G401 (cell line): ENCODE measurements at places on chromosomes 5 and 9. TPM values are rescaled to one million over a fixed set of nuclear protein-coding genes. Genes with fewer than 3 reads are reported as not detected.
A peak's percentile ranks its signal among the peaks of the same experiment; 100 is the strongest.

Gene CDH9
- not detected in 2 replicates for total RNA-seq

Gene SLC36A3
- not detected in 2 replicates for total RNA-seq

Gene CXCL14
- not detected in 2 replicates for total RNA-seq

Gene IL3
- not detected in 2 replicates for total RNA-seq

Gene ADAMTSL2
- not detected in 2 replicates for total RNA-seq

Gene CEL
- 0.31 and 0.92 TPM in 2 replicates for total RNA-seq

Gene GARIN3
- not detected in 2 replicates for total RNA-seq

Gene ANGPTL2
- 10.3 and 24.4 TPM in 2 replicates for total RNA-seq

Gene MYOT
- total RNA-seq: not detected in 2 replicates

- no peak for DNase-seq
Observed at GRCh38 chr5:66633754-66634153, 37.6 kb downstream of the MAST4 start.

GRCh38 chr5:41435276-41435675, 75.1 kb downstream of the PLCXD3 start:
- DNase-seq: no peak

- DNase-seq: no peak
Observed at GRCh38 chr5:148857474-148857873, 31.1 kb downstream of the ADRB2 start.

DNA sequence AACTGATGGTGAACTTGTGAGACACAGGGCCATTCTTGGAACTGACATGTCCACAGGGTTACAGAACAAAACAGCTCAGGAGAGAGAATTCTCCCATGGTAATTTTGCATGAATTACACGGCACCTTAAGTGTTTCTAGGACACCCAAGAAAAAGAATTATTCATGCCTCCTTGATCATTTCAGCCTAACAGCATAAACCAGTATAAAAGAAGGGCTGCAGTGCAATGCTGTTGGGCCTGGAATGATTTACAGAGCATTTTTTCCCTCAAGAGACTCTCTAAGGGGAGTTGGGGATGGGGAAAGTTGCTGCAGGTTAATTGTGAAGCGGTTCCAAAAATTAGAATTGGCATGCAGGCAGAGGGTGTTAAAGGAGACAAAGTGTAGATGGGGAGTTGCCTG, 136.4 kb upstream of the FBXL7 start:
- DNase-seq: no peak

DNA sequence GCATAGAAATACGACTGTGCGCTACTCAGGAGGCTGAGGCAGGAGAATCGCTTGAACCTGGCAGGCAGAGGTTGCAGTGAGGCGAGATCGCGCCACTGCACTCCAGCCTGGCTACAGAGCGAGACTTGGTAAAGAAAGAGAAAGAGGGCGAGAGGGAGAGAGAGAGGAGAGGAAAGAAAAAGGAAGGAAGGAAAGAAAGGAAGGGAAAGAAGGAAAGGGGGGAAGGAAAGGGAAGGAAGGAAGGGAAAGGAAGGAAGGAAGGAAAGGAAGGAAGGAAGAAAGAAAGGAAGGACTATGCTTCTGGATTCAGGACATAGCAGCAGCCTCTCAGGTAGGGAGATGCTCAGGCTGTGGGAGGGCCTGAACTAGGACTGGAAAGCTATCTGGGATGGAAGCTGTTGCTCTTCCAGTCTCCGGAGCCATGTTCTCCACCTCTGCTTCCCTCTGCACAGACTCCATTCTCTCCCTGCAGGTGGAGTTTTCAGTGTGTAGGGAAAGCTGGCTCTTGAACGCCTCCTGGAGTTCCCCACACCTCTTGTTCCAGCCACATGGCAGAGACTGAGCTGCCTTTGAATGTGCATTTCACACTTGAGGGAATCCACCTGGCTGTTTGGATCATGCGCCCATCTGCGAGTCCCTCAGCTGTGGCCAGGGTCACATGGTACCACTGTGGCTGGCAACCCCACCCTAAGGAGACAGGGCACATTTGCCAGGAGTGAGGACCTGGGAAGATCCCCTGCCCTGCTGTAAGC, 9.1 kb downstream of the SWI5 start:
- peak; percentile 78 for DNase-seq

GRCh38 chr5:136511046-136511445, 145.7 kb upstream of the TRPC7 start:
- no peak for DNase-seq

DNA sequence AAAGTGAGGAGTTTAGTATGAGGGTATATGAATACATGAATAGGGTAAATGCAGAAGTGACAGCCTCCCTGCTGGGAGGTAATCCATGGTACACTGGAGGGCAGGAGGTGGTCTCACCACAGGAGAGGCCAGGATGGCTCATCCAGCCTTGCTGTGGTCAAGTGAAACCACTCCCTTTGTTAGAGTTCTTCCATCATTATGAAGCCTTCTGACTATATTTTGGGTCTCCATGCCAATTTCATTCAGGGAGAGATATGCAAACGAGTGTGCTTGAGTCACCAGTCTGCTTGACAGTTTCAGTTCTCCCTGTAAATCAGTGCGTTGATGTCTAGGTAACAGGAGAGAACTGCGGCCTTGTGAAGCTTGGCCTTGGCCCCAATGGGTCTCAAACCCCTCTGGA, 16.4 kb downstream of the PPP3R2 start:
- no peak for DNase-seq

- DNase-seq: peak; percentile 53
Observed at GRCh38 chr9:136095070-136096058, at the start of gene NACC2. Gene NACC2, minus strand, starts transcription at chr9:136095289. Its CDS starts 44,768 bp downstream, at chr9:136050521.

DNA sequence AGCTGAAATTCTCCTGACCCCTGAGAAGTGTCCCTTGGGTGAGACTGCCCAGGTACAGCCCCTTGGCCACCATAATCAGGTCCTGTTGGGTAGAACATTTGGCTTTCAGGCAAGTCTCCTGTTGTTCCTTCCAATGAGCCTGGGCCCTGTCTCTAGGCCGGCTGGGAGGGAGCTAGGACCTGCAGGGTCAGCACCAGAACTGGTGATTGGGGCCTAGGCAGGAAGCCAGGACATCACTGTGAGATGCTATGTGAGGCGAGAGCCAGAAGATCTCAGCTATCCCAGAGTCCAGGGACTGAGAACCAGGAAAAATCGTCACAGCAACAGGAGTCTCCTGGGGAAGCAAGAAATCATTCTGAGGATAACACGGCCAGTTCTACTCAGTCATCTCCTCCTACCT, 51.5 kb downstream of the PCDH1 start:
- DNase-seq: peak; percentile 92

GRCh38 chr9:129410226-129410625, 210.7 kb downstream of the C9orf50 start:
- DNase-seq: no peak

DNA sequence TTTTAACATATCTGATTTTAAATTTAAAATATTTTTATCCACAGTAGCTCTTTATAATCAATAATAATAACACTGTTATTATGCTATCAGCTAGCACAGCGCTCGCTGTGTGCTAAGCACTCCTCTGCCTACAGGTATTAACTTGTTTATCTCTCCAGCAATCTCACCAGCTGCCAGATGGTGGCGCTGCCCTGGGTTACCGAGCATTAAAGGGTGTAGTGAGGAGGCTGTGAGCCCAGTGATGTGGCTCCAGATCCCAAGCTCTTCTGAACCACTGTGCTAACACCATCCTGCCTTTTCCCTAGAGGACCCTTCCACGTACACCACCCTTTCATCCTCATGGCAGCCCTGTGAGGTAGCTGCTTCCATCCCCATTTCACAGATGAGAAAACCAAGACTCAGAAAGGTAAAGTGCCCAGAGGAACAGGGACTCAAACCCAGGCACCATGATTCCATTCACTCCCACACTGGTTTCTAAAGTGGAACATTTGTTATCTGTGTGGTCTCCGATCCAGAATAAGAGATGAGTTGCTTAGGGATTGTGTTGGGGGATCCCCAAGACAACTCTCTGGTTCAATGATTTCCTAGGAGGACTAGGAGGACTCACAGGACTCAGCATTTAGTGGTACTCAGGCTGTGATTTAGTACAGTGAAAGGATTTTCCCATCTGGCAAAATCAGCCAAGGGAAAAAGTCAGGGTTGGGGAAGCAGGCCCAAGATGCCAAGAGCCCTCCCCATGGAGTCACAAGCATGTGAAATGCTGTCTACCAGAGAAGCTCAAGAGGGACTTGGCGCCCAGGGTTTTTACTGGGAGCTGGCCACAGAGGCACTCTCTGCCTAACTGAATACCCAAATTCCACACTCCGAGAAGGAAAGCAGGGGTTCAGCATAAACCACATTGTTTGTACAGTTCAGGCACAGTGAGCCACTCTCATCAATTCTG, 7.0 kb downstream of the IGFBPL1 start:
- DNase-seq: peak; percentile 9

DNA sequence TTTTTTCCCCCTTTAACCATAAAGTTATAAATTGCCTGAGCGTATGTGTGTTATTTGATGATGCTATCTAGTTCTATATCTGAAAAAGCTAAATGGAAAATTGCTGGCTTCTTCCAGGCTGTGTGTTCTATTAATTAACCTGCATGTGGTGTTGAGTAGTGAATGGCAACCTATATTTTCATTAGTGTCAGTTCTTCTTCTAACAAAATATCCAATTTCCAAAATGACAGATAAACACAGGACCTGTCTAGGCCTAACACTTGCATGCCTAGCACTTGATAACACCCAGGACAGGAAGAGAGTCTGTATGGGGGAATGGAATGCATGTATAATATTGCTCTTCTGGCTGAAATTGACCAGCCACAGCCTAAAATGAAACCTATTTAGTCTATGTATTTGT, 91.7 kb downstream of the CD180 start:
- DNase-seq: no peak

- DNase-seq: peak; percentile 75
Observed at GRCh38 chr9:99690573-99690972, 131.1 kb upstream of the NR4A3 start.

- no peak for DNase-seq
Observed at GRCh38 chr5:56625541-56625940, 189.8 kb upstream of the MAP3K1 start.

DNA sequence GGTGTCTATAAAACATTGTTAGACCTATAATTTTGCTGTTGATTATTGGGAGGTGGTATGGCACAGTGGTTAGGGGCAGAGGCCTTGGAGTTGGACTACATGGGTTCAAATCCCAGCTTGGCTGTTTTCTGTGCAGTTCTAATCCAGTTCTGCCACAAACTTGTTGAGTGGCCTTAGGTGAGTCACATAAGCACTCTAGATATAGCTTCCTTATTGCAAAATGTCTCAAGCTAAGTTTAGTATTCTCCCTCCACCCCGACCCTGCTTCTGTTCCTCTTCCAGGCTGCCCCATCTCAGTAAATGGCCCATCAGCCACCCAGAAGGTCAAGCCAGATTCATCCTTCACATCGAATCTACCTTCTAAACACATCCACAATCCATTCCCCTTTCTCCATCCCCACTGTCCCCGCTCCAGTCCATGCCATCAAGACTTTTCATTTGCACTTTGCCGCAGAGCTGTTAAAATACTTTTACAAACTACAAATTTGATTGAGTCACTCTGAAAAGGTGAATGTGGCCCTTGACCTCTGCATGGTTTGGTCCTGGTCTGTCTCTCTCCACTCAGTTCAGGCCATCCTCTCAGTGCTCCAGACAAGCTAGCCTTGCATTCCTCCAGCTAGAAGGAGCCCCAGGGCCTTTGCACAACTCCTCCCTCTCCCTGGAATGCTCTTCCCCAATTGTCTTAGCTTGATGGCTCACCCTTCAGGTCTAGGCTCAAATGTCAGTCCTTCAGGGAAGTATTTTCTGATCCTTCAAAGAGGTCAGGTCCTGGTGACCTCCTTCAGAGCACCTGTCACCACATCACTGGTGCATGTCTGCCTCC, 10.0 kb upstream of the HDHD3 start:
- no peak for DNase-seq

DNA sequence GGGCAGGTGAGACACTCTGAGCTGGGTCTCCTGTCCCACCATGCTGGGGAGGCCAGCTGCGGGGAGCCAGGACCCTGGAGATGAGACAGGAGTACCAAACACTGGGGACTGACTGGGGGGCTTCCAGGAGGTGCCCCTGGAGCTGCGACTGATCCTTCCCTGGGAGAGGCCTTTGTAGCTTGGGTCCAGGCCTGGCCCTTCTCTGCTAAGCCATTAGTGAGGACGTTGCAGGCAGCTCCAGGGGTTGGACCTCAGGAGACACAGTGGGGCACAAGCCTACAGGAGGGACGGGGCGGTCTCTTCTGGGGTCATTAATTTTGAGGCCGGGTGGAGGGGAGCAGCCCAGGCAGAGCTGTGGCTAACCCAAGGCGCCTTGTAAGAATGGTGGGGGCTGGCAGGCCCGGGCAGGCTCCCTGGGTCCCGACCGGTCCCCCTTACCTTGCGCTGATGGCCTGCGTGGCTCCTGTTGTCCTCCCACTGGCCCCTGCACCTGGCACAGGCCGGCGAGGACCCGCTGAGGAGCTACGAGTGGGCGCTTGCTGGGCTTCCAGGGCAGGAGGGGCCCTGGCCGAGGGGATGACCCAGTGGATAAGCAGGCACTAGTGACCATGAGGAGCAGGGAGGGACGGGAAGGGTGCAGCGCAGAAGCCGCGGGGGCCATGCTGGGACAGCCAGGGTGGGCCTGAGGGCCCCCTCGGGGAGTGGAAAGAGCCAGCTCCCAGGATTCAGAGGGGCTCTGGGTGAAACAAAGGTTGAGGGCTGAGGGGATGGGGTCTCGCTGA, 5.1 kb downstream of the MRPS2 start:
- no peak for DNase-seq

GRCh38 chr9:127541865-127542264, 70.2 kb upstream of the STXBP1 start:
- no peak for DNase-seq

DNA sequence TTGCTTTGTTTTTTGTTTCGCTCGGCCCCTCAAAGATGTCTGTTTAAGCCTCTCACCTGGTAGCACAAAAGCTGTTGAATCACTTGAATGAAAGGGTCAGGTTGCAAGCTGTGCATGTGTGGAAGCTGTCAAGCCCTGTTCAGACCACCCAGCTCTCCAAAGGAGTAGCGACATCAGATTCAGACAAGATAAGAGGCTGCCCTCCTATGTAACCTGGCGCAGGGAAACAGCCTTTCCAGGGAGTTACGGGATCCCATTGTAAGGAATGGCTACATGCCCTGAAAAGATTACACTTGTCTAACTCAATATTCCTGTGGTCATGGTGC, 2.9 kb downstream of the FREM1 start:
- peak; percentile 71 for DNase-seq

GRCh38 chr9:129604766-129605163, 16.1 kb downstream of the C9orf50 start:
- no peak for DNase-seq

DNA sequence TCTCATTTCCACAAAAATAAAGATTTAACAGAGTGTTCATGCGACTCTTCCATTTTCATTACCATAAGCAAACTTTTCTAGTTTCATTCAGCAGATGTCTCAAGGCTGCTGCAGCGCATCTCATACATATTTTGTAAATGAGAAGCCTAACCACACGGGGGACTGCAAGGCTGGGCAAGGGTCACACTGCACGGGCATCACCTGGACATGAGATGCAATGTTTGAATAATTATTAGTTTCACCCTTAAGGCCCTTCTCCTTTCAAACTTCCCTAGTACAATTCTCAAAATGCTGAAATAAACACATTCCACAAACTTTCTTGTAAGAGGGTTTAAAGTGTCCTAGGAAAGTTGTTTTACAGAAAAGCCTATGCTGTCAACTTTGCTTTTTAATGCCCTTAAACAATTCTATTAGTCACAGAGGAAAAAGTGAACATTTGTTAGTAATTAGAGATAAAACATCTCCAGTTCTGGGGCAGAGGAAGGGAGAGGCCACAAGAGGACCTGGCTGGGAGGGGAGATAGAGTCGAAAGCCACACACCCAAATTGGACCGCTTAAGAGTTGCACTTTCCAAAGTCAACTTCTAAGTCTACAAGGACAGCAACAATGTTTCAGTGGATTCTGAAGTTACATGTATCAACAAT, 1.3 kb downstream of the DENND1A start:
- peak; percentile 3 for DNase-seq
